ENCODE measurements at places on chromosomes 1 and 21.

- no peak for DNase-seq
Measured at GRCh38 chr1:38667626-38668025, 191.9 kb downstream of the RRAGC start.

GRCh38 chr1:27868932-27869718 lies 3.2 kb upstream of the THEMIS2 start:
- peak; percentile 38 for DNase-seq

- DNase-seq, result no peak
Measured at GRCh38 chr1:215833941-215834729, 267.0 kb downstream of the KCTD3 start.

DNA sequence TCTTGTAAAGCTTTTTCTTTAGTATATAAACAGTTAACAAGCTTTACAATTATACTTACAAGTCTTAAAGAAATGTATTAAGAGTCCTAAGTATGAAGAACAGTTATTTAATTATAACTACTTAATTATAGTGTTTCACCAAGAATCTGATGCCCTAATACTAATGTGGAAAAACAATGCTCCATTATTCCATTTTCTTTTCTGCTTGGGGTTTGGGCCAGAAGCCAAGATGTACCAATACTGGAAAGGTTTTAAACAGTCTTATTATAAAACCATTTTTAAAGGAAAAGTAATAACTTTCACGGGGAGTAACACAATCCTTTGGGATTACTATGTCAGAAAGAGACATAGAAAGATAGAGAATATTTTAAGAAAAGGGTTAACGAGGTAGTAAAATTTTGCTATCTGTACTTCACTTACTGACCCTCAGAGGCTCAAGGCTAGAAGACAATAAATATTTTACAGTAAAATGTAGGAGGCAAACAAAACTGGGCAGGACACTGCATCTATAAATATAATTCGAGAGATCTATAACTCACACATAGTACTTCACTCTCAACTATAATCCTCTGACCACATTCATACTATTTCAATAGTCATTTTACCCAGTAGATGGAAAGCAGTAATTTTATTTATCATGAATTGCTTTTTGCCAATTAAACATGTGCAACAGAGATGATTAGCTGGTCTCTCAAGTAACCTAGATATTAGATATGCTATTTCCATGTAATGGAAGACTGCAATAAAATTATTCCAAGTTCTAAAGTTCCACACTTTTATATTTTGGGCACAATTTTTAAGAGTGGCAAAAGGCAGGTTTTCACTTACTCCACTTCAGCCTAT lies 63.9 kb downstream of the LTN1 start:
- no peak for DNase-seq

- no peak for DNase-seq
Measured at GRCh38 chr1:215777370-215777925, 210.3 kb downstream of the KCTD3 start.

- no peak for DNase-seq
Measured at GRCh38 chr1:66732407-66733166, 19.7 kb upstream of the DYNLT5 start.

DNA sequence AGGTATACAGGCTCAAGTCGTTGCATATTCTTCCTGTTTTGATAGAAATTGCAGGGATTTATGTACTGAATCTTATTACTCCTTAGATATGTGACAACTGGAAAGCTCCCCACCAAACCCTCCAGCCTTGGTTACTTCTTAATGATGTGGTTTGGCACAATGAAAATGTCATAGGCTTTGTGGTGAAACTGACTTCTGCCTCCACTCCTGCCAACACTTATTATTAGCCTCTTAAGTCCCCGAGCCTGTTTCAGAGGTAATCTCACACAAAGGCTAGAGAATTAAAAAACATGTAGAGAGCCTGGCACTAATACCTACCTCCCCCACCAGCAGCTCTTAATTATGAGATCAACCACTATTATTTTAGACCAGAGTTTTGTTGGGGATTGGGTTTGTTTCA lies 4.2 kb downstream of the COX20 start:
- no peak for DNase-seq

GRCh38 chr1:228837817-228838716 lies 102.8 kb downstream of the RHOU start:
- no peak for DNase-seq

DNA sequence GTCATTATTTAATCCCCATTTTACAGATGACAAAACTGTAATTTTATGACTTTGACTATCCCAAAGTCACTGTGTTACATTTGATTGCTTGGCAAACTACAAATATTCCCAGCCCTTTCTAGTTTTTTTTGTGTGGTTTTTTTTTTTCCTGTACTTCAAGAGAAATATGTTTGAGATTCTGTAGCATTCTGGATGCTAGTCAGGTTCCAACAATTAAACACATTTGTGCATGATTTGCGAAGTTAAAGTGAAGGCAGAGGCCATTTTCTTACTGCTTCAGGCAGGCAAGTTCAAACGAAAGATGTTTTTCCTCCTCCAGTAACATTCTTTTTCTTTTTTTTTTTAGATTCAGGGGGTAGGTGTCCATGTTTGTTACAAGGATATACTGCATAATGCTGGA lies 107.9 kb upstream of the SERTAD4 start:
- DNase-seq, result no peak

GRCh38 chr1:244046907-244047611 lies 4.0 kb upstream of the ZBTB18 start:
- no peak for DNase-seq

GRCh38 chr1:39076127-39076798 lies 50.1 kb downstream of the NDUFS5 start:
- no peak for DNase-seq

GRCh38 chr1:234667600-234668576 lies 57.9 kb upstream of the IRF2BP2 start:
- no peak for DNase-seq

- no peak for DNase-seq
Measured at GRCh38 chr1:13798120-13798519, 98.1 kb downstream of the PRDM2 start.

- no peak for DNase-seq
Measured at GRCh38 chr1:53837646-53837923, 511 bp downstream of the NDC1 start.

DNA sequence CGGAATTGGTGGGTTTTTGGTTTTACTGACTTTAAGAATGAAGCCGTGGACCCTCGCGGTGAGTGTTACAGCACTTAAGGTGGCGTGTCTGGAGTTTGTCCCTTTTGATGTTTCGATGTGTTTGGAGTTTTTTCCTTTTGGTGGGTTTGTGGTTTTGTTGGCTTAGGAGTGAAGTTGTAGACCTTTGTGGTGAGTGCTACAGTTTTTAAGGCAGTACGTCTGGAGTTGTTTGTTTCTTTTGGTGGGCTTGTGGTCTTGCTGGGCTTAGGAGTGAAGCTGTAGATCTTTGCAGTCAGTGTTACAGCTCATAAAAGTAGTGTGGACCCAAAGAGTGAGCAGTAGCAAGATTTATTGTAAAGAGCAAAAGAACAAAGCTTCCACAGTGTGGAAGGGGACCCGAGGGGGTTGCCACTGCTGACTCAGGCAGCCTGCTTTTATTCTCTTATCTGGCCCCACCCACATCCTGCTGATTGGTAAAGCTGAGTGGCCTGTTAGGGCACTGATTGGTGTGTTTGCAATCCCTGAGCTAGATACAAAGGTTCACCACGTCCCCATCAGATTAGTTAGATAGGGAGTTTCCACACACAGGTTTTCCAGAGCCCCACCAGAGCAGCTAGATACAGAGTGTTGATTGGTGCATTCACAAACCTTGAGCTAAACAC lies 20.9 kb downstream of the HENMT1 start:
- no peak for DNase-seq

DNA sequence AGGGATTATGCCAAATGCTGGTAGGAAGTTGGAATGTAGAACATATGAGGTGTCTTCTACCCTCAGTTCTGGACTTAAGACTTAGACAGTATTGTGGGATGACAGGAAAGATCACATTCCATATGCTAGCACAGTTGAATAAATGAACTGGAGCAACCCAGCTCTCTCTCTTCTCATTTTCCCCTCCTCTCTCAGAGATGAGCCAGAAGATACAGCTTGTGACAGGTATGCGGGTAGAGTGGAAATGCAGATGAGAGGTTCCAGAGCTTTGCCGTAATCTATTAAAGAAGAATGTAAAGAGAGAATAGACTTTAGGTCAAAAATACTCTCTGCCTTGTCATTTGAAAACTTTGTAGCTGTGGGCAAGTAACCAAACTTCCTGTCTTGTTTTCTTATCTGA lies 32.5 kb upstream of the HMCN1 start:
- DNase-seq, result no peak

DNA sequence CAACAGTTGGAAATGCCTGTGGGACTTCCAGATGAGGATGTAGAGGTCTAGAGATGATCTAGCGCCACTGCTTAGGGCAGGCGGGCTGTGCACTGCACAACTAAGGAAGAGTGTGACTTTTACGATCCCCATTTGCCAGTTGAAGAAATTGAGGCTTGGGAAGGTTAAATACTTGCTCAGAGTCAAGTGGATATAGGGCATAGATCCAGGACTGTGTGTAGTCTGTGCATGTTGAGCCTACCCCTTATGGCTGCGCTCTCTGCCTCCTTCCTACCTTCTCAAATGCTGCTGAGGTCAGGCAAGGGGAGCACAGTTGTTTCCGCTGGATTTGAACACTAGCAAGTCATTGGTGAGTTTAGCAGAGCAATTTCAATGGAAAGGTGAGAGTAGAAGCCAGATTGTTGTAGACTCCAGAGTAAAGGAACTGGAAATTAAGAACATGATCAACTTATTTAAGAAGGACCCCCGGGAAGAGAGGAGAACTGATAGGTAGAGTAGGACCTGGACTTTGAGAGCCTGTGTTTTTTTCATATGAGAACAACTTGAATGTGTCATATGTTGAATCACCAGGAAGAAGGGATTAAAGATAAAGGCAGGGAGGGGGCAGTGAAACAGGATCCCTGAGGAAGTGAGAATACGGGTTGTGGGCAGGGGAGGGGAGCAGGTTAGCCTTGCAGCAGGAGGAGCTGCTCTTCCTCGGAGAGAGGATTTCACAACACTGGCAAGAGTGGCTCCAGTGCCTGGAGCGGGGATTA lies 2.7 kb downstream of the CAPN2 start:
- no peak for DNase-seq

GRCh38 chr1:234608025-234608910 lies 1.7 kb downstream of the IRF2BP2 start:
- peak; percentile 59 for DNase-seq

- DNase-seq, result no peak
Measured at GRCh38 chr1:47196622-47197021, 6.8 kb upstream of the PDZK1IP1 start.

GRCh38 chr1:26307363-26307781 lies 936 bp upstream of the UBXN11 start:
- DNase-seq, result no peak

DNA sequence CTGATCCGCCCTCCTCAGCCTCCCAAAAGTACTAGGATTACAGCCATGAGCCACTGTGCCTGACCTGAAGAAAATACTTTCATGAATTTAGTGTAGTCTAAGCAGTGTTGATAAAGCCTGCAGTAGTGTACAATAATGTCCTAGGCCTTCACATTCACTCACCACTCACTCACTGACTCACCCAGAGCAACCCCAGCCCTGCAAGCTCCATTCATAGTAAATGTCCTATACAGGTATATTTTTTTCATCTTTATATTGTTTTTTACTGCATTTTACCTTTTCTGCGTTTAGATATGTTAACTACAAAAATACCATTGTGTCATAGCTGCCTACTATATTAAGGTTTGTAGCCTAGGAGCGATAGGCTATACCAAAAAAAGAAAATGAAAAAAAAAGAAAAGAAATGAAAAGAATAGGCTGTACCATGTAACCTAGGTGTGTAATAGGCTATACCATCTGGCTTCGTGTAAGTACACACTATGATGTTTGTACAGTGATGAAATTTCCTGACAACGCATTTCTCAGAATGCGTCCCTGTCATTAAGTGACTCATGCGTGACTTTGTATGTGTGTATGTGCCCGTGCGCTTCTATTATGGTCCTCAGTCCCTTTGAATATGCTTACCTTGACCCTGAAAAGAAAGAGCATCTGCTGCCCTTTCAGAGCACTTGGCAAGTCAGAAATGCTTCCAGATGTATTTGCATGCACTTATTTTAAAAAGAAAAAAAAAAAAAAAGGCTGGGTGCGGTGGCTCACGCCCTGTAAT lies 9.2 kb upstream of the SLAMF8 start:
- no peak for DNase-seq

GRCh38 chr1:64516803-64517568 lies 47.1 kb downstream of the CACHD1 start:
- no peak for DNase-seq

GRCh38 chr21:36015045-36015444 lies 45.3 kb downstream of the SETD4 start:
- DNase-seq, result no peak

GRCh38 chr1:30686236-30686935 lies 37.0 kb downstream of the MATN1 start:
- no peak for DNase-seq

DNA sequence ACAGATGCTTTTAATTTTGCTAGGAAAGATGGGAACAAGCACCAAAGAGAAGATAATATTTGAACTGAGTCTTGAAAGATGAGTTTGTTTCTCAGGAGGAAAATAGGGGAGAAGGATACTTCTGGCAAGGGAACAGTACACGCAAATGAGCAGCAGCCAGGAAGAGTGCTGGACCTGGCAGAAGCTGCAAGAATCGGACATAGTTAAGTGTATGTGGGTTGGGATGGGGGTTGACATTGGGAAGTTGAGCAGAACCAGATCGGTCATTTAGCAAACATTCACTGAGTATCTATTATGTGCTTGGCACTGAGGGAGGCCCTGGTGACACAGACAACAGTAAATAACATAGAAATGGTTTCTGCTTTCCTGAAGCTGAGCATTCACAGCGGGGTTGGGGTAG lies 198.8 kb downstream of the PLPP3 start:
- DNase-seq, result no peak

DNA sequence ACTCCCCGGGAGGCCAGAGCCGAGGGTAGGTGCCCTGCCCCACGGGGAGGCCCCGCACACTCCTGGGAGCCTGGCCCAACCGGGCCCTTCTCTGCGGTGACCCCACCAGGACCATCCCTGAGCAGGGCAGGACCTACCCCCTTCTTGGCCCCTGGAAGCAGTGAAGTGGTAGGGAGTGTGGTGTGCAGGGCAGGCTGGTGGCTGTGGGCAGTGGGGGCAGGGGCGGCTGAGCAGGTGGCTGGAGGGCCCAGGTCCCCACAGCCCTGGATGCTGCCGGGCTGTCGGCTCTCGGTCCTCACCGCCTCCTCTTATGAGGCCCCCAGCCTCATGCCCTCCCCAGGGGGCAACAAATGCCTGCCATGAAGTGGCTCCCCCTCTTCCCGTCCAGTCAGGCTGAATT lies 19.5 kb downstream of the PLCH2 start:
- no peak for DNase-seq

GRCh38 chr1:214006845-214007244 lies 19.1 kb downstream of the PROX1 start:
- DNase-seq, result no peak

GRCh38 chr1:99820546-99820945 lies 29.6 kb upstream of the AGL start:
- DNase-seq, result no peak

GRCh38 chr1:14836426-14837140 lies 238.1 kb downstream of the KAZN start:
- no peak for DNase-seq

DNA sequence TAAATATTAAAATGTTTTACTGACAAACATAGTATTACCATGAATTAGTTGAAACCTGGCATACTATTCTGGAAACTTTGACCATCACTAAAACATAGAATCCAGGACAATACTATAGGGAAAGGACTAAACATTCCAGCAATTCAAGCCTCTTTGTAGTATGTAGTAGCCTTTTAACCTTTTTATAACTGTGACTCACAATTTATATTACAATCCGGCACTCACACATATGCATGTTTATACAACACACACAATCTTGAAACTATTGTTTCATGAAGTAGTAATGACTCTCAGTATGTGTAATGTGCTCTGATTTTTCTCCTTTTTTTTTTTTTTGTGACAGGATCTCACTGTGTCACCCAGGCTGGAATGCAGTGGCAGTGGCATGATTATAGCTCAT lies 64.3 kb downstream of the ANKRD13C start:
- DNase-seq, result no peak

Measured in stimulated activated CD8-positive, alpha-beta memory T cell treated with anti-CD3 and anti-CD28 coated beads, Interleukin-15, amount 100 ng/mL, for 1 hour (primary cell).